ENCODE measurements at places on chromosomes 5 and 9.

DNA sequence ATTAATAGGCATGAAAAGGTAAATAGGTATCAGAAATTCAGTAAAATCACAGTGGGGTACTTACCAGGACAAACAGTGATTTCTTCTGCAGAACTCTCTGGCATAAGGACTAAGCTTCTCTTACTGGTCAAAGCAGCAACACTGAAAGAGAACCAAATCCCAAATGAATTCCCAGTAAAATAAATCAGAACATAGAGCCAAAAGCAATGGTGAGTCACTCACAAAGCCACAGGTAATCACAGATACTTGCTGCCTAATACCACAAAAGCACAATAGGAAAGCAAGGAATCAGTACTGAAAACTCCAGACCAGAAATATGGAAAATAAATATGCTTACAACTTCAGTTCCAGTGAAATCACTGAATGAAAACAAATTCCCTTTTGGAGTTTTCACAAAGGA, 50.7 kb downstream of the UIMC1 start:
- DNase-seq = peak; percentile 28

- no peak for DNase-seq
These were observed 52.8 kb downstream of the HABP4 start for GRCh38 chr9:96502539-96503373.

DNA sequence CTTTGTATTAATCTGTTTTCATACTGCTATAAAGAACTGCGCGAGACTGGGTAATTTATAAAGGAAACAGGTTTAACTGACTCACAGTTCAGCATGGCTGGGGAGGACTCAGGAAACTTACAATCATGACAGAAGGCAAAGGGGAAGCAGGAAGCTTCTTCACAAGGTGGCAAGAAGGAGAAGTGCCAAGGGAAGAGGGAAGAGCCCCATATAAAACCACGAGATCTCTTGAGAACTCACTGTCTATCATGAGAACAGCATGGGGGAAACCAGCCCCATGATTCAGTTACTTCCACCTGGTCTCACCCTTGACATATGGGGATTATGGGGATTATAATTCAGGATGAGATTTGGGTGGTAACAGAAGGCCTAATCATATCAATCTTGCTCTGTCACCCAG, 60.9 kb upstream of the CHD1 start:
- DNase-seq = no peak

DNA sequence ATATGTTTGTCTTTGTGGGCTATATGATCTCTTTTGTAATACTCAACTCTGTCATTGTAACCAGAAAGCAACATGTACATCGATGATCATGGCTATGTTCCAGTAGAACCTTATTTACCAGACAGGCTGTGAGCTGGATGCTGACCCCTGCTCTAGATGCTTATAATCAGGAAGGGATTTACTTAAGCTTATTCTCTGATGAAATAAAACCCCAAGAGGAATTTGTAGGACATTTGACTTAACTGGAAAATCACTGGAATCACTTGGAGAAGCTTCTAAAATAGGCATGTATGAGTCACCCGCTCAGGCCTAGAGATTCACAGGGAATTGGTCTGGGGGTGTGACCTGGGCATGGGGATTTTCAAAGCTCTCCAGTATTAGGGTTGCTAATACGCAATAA, 285.8 kb upstream of the ZNF608 start:
- DNase-seq = peak; percentile 21

Measured in HT1080 (cell line).